ENCODE measurements at places on chromosomes 4 and X. TPM values are rescaled to one million over a fixed set of nuclear protein-coding genes. Genes with fewer than 3 reads are reported as not detected.

The PABPC1L2A gene
- not detected for polyA plus RNA-seq

The STPG2 gene
- not detected for polyA plus RNA-seq

The TMEM154 gene
- polyA plus RNA-seq = 1.6 TPM

The CEP135 gene
- 4.6 TPM for polyA plus RNA-seq

The ANKRD50 gene
- polyA plus RNA-seq = 17.2 TPM

The BEND4 gene
- 0.03 TPM for polyA plus RNA-seq

The SMR3B gene
- not detected for polyA plus RNA-seq

The USP26 gene
- polyA plus RNA-seq = not detected

The SRPX2 gene
- polyA plus RNA-seq = 77.6 TPM
